ENCODE measurements at places on chromosomes 5 and 9.
A peak's percentile ranks its signal among the peaks of the same experiment; 100 is the strongest.

DNA sequence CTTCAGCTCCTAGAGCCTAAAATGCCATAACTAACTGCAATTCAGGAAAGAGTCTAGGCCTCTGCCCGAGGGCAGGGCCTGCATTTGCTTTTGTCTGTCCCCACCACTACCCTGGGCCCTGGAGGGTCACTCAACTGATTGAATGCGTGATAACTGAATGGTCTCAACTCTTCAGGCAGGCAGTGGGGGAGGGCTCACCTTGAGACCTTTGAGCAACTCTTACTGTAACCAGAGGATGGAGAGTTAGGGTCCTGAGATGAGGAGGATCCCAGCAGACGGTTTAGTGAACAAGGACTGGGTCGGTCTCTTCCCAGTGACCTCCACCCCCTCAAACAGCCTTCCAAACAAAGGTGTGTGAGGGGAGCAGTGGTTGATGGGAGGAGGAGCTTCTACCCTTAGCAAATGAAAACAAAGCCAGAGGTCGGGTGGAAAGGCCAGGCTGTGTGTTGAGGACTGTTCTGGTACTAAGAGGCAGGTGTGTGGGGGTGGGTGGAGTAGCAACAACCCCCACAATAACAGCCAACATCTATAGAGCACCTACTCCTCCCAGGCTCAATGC, 59.4 kb downstream of the CXXC5 start:
- DNase-seq = no peak

DNA sequence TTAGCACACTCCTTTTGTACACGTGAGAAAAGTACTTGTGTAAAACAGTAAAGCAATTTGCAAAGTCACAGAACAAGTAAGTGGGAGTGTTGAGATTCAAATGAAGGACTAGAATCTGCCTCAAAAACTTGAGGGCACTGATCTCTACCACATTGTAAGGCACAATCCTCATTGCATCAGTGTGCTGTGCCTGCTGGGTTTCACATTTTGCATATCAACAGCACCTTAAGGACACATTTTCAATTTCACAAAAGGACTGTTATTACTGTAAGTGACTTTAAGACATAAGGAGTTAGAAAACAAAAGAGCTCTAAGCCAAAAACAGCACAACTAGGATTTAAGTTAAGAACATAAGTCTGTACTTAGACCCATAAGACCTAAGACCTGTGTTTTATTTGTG, 44.7 kb upstream of the HK3 start:
- DNase-seq = no peak

DNA sequence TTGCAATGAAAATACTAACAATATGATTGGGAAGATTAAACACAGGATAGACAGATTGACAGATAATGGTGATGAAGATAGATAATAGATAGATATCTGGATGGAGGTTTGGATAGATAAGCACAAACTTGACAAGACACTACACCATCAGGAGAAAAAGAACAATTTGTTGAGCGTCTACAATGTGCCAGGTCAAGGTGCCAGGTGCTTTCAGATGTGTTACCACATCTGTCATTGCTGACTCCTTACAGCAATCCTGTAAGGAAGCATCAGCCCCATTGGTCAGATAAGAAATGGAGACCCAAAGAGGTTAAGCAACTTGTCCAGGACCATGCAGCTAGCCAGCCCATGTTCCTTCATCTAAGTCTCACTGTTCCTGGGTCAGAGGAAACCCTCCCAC, 1.6 kb upstream of the GABRP start:
- no peak for DNase-seq

GRCh38 chr9:34396276-34397214, 19.8 kb upstream of the MYORG start:
- no peak for DNase-seq

DNA sequence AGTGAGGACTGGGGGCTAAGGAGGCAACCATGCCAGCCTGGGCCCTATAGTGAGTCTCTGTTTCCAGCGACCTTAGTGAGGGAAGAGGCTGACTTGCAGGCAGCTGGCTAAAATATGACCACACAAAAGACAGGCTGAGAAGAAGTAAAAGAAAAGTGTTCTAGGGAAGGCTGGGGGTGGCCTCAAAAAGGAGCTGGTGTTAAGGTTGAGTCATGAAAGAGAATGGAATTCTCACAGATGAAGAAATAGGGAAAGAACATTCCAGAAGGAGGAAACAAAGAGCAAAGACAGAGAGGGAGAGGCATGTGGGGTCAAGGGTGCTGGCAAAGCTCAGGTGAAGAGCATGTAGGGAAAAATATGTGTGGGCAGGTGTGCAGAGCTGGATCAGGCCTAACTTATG, 302.7 kb upstream of the RFX3 start:
- no peak for DNase-seq

DNA sequence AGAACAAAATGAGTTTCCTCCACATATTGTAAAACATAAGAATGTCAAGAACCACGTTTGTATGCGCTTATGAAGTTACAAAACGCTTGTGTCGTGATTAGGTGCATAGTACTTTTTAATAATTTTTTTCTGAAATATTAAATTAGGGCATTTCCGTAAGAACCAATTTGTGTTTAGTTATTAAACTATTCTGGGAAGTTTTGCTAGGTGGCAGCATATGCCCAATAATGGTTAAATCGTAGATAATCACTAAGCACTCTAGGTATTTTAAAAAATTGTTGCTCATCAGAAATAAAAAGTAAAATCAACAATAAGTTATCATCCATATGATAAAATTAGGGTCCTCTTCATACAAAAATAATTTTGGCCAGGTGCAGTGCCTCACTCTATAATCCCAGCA, 5.4 kb downstream of the SRFBP1 start:
- peak; percentile 43 for DNase-seq

DNA sequence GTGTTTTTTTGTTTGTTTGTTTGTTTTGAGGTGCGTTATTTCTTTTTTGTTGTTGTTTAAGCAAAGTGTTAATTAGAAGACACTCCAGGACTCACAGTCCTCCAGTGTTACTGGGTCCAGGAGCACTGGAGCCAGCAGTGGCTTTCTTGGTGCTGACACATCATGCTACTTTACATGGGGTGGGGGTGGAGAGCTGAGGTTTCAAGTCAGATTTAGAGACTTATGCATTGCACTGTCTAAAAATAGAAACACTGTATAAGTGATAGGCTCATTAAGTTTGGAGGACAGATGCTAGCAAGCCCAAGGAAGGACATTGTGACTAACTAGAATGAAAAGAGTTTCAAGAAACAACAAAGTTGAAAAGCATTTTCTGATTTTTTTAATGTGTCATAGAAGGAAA, 2209.2 kb downstream of the MAT2B start:
- no peak for DNase-seq

- DNase-seq = no peak
Observed at GRCh38 chr5:155021842-155022241, 8.3 kb downstream of the KIF4B start.

- DNase-seq = no peak
Observed at GRCh38 chr5:32358611-32359010, 45.9 kb upstream of the MTMR12 start.

DNA sequence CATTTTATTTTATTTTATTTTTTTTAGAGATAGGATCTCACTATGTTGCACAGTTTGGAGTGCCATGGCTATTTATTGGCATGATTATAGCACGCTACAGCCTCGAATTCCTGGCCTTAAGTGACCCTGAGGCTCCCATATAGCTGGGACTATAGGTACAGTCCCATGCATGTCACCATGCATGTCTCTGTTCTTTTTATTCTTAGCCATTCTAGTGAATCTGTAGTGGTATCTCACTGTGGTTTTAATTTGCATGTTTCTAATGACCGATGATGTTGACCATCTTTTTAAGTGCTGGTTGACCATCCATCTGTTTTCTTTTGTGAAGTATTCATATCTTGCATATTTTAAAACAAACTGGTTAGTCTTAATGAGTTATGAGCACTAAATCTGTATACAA, 76.1 kb downstream of the SLC44A1 start:
- DNase-seq = no peak

DNA sequence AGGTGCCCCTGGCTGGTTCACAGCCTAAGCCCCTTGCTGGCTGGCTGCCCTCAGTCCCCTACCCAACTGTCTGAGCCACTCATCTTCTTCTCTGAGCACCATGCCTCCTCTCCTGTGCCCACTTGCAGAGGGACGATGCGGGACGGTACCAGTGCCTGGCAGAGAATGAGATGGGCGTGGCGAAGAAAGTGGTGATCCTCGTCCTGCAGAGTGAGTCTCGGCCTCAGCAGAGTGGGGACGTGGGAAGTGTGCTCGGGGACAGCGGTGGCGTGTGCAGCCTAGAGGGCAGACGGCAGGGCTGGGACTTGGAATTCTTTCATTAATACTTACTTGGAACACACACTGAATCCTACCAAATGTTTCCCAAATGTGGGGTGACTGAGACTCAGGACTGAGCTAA, 34.3 kb upstream of the ASS1 start:
- no peak for DNase-seq

- no peak for DNase-seq
Observed at GRCh38 chr9:79259858-79260257, 311.9 kb upstream of the TLE4 start.

GRCh38 chr5:10460252-10460906, 18.7 kb downstream of the ROPN1L start:
- DNase-seq = no peak

- DNase-seq = no peak
Observed at GRCh38 chr9:128540634-128541360, 11.6 kb upstream of the SPTAN1 start.

DNA sequence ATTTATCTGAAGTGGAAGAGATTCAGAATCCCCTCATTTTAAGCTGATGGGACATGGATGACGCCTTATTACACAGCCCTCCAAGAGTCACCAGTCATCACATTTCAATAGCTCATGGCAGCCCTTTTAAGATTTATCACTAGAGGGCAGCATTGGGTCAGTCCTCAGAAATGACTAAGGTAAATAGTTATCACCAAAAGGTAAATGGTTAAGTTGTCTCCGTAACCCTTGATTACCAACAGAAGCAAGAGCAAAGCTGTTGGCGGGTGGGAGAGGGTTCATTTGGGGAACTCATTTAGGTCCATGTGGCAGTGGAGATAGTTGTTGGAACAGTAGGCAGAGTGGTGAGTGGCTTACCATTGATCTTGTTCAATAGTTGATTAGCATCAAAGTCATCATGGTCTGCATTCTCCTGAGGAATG, 12.0 kb upstream of the C9 start:
- DNase-seq = peak; percentile 27

- peak; percentile 57 for DNase-seq
Observed at GRCh38 chr9:16241231-16241630, 629.2 kb downstream of the BNC2 start.

Measured in fibroblast of the conjunctiva (primary cell).